ENCODE measurements at places on chromosomes 12 and 14.

DNA sequence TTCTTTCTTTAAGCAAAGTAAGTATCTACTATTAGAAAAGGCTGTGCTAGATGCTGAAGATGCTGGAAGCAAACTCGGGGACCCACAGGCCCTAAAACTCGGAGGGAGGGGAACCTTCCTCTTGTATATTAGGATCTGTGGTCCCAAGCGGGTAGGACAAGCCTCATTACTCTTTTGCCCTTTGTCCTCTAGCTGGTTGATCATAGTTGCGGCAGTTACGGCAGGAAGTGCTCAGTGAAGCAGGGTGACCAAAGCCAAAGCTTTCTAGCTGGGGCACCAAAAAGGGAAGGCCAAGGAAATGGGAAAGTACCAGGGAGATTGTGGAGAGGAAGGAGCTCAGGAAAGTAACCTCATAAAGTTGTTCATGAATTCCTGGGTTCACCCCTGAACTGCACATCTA is 76.3 kb downstream of the SCFD1 start:
- DNase-seq = no peak

DNA sequence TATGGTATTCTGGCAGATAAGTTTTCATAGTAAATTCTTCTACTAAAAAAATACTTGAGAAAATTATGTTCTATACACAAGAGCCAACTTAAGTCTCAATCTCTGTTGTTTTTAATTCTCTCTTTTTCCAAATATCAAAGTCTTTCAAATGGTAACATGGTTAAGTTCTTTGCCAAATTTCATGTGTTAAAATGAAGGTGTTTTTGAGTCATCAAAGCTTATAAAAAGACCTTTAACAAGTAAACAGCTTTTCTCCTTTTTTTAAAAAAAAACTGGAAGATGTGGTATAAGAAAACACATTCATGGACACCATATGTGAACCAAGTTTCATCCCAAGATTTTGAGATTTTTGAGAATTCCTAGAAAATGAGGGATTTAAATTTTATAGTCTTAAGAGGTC is 111.3 kb downstream of the FOXG1 start:
- DNase-seq = no peak

DNA sequence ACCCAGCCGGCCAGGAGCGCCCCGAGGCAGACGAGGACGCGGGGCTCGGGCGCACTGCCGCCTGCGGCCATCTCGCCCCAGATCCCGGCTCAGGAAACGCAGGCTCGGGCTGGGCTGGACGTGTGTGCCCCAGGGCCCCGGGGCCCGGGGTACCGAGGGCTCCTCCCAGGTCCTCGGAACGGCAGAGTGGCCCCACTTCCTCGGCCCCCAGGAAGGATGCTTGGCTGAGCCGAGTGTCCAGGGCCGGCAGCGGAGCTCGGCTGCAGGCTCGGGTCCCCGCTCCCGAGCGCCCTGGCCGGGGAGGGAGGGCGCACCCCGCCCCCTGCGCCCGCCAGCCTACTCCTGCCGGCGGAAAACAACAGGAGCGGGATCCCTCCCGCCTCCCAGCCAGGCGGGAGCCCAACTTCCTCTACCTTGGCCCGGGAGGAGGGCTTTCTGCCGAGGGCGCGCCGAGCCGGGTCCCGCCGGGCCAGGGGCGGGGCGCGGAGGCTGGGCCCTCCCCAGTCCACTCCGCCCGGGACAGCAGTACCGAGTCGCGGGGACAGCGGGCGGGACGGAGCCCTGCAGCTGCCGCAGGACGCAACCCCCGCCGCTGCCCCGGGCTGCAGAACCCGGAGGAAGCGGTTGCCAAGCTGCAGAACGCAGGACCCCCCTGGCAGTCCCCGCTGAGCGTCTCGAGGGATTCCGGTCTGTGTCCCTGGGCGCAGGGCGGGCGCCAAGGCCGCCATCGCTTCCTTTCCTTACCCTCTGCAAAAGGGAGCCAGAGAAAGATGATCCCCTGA is at the start of gene VSIG10:
TSS of gene VSIG10 (minus strand) at position 411 of the 782 bp plus-strand sequence. CDS start at position 71, 340 bp downstream.
- DNase-seq = no peak

DNA sequence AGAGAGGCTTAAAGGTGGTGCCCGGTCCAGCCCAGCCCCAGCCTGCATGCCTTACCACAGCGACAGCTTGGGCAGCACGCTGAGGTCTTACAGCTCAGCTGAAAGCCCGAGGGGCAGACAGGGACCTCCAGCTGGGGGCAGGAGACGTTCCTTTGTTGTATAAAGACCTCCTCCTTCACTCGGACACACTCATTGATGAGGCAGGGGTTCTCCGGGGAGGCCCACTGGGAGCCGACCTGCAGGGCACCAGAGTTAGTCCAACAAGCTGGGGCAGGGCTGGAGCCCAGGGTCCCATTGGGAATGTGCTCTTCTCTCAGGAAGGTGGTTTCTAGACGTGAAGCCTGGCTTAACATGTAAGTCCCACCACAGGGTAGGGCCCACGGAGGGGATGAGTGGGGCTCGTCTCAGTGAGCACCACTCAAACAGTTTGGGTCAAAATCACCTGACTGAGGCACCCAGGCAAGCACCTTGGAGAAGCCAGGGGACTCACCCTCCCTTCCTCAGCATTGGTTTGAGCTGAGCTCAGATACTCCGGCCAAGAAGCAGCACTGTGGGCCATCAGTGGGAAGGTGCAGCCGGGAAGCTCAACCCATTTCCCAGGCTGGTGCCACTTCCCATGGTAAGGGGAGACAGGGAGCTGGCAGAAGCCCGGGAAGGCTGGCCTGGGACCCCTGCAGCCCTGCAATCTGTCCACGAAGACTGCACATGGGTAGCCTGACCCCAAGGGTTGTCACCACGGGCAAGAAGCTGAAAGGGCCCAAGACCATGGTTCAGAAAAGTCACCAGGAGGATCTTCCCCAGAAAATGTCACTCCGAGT is 24.3 kb upstream of the ANO2 start:
- no peak for DNase-seq

DNA sequence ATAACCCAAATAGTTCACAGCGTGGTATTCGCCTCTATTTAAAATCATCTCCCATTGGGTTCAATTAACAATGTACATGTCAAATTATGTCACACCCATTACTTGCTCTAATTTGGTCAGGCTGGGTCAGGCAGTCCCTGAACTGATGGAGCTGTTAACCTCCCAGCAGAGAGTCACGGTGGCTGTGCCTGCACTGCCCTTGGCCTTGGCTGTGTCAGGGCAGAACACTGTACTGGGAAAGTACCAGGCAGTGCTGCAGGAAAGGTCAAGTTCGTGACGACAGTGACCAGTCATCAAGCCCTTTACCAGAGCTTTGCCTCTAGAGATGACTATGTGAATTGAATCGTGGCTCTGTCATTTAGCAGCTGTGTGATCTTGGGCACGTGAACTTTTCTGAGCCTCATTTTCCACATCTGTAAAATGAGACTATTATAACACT is 100.0 kb downstream of the ARF6 start:
- DNase-seq = no peak

DNA sequence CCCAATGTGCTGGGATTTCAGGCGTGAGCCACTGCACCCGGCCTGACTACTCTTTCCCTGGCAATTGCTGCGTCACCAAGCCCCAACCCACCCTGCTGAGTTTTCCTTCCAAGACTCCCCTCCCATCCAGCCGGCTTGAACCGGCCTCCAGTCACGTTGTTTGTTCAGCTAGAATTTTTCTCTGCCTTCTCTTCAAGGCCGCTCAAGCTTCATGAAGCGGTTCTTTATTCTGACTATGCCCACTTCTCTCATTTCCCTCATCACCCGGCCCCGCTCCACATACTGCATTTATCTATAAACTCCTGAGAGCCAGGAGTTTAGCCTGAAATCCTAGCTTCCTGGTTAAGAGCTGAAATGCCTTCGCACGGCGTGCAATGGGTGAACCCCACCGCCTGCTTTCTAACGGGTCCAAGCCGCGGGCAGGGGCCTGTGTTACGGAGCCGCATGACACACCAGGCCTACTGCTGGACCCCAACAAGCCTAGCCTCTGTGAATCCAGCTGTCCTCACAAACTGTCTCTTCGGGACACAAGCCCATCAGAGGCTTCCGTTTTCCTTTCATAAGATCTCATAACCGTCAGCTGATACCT is 999 bp upstream of the DCAF4 start:
- no peak for DNase-seq

All from T-helper 2 cell (primary cell).